ENCODE measurements at places on chromosomes 5 and 9. TPM values are rescaled to one million over a fixed set of nuclear protein-coding genes. Genes with fewer than 3 reads are reported as not detected.

INSYN2B gene
- 6.6 TPM for total RNA-seq

GRCh38 chr9:99807276-99807852, 14.3 kb upstream of the NR4A3 start:
- DNase-seq: no peak

RXFP3 gene
- total RNA-seq: not detected

GRCh38 chr9:35818341-35818740, 3.5 kb upstream of the HINT2 start:
- DNase-seq: no peak

DNA sequence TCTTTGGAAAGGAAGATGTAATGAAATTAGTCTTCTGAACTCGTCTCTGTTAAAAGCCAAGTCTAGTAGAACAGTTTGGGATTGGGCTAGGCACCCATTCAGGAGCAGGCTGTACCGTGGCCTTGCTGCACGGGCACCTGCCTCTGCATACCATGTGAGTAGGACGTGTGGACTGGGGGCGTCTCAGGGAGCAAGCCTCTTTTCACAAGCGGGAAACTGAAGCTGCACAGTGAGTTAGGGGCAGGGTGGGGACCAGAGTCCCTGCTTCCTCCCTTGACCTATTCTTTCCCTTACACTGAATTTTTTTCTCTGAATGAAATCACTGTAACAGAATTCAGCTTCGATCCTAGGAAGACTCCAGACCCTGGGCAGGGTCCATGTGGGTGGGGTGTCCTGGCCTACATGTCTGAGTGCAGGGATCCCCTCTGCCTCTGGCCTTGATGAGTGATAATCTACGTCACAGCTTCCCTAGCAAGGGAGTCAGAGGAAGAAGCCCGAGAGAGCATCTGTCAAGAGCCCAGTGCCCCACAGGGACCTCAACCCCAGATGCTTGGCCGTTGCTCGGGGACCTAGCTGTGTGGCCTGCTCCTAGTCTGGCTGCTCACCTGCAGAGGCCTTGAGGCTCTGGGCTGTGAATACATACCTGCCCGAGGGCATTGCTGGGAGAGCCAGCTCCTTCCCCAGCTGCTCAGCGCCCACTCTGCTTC, 15.1 kb downstream of the PHF2 start:
- no peak for DNase-seq

CDX1 gene
- total RNA-seq: 0.33 TPM

IFNA21 gene
- total RNA-seq: not detected

DNA sequence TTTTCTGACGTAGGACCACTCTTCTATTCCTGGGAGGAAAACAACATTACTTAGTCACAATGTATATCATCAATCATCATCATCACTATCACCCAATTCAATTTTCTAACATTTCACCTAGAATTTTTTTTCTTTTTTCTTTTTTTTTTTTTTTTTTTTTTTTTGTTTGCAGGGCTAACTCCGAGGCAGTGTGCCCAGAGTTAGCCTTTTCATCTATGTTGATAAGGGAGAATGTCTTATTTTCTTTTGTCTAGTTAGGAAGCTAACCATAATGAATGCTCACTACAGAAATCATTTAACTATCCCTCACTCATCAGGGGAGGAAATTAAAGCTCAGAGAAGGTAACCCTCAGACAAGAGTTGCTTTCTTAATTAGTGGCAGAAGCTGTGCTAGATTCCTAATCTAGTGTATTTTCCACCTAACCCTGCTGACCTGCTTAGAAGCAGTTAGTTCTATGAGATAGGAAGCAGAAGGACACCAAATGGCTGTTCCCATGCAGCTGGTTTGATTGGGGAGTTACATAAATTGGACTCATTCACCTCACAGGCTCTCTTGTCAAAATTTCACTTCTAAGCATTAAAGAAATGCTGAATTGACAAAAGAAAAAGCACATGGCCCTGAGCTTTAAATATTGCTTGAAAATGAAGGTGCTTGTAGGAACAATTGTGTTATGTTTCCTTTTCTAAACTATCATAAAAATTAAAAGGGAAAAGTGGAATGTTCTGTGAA, 8.6 kb upstream of the PRRC1 start:
- DNase-seq: no peak

DNA sequence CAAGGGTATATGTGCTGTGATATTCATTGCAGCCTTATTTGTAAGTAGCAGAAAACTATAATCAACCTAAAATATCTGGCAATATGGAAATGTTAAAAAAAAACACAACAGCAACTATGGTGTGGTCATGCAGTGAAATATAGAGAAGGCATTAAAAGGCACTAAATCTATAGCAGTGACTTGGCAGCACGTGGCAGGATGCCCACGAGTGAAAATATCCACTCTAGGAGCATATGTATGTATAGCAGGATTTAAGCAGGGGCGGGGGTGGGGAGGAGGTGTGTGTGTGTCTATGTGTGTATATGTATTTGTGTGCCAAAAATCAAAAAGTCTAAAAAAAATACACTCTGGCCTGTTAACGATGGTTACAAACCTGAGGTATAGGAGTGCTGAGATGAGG, 115.6 kb downstream of the RPS23 start:
- DNase-seq: peak; percentile 44

All from dorsolateral prefrontal cortex (tissue), 122 donors.